A549 treated with GW870086 at 1 μM for 4 hours (cell line): ENCODE measurements at places on chromosomes 2 and 18. TPM values are rescaled to one million over a fixed set of nuclear protein-coding genes. Genes with fewer than 3 reads are reported as not detected.

Gene CDK15
- total RNA-seq, result not detected in 5 replicates

Gene DSG3
- total RNA-seq, result 0.03 TPM in 2 of 5 replicates, not detected in the others

Gene ADGRF3
- total RNA-seq, result 0.03 to 0.26 TPM (median 0.10 TPM) in 5 replicates

Gene SCN7A
- not detected in 5 replicates for total RNA-seq

Gene ARHGEF33
- 0.02 TPM in 1 of 5 replicates, not detected in the others for total RNA-seq

Gene LYPD1
- 14.4 to 20.2 TPM (median 14.6 TPM) in 5 replicates for total RNA-seq

Gene CRYBA2
- total RNA-seq, result not detected in 5 replicates

Gene SMAD4
- total RNA-seq, result 43.8 to 57.5 TPM (median 52.7 TPM) in 5 replicates

Gene ASAP2
- total RNA-seq, result 37.1 to 59.1 TPM (median 52.2 TPM) in 5 replicates

Gene HOXD4
- 0.27 to 0.71 TPM (median 0.47 TPM) in 5 replicates for total RNA-seq

Gene LOXHD1
- total RNA-seq, result not detected in 5 replicates

Gene MEP1B
- 0.05 TPM in 1 of 5 replicates, not detected in the others for total RNA-seq

Gene MCFD2
- total RNA-seq, result 92.5 to 123 TPM (median 115 TPM) in 5 replicates

Gene KANSL1L
- total RNA-seq, result 0.34 to 0.70 TPM (median 0.61 TPM) in 5 replicates

Gene MYCN
- total RNA-seq, result 0.05 TPM in 1 of 5 replicates, not detected in the others

Gene SERPINB13
- total RNA-seq, result not detected in 5 replicates

Gene NAB1
- total RNA-seq, result 26.2 to 42.9 TPM (median 40.0 TPM) in 5 replicates

Gene ATP6V1B1
- total RNA-seq, result 1.2 to 2.5 TPM (median 2.4 TPM) in 5 replicates

Gene SNED1
- 0.79 to 2.5 TPM (median 1.2 TPM) in 5 replicates for total RNA-seq

Gene ILKAP
- total RNA-seq, result 37.1 to 42.3 TPM (median 39.4 TPM) in 5 replicates

Gene PROKR1
- total RNA-seq, result 0.03 TPM in 1 of 5 replicates, not detected in the others

Gene CROCC2
- not detected in 5 replicates for total RNA-seq

Gene ATP6V1C2
- total RNA-seq, result 0.13 to 0.31 TPM (median 0.28 TPM) in 5 replicates

Gene LHCGR
- not detected in 5 replicates for total RNA-seq

Gene ZSWIM2
- total RNA-seq, result not detected in 5 replicates

Gene IL36A
- not detected in 5 replicates for total RNA-seq

Gene IRS1
- total RNA-seq, result 10.5 to 15.2 TPM (median 12.6 TPM) in 5 replicates

Gene GNLY
- 0.28 TPM in 1 of 5 replicates, not detected in the others for total RNA-seq

Gene CPLX4
- not detected in 5 replicates for total RNA-seq

Gene DSC2
- total RNA-seq, result 0.65 to 1.3 TPM (median 1.1 TPM) in 5 replicates

Gene TMEM178A
- total RNA-seq, result 0.15 to 0.29 TPM (median 0.28 TPM) in 3 of 5 replicates, not detected in the others

Gene CHRNA1
- not detected in 5 replicates for total RNA-seq

Gene C1QL2
- 0.18 to 0.57 TPM (median 0.34 TPM) in 5 replicates for total RNA-seq

Gene CRYGC
- not detected in 5 replicates for total RNA-seq

Gene MALT1
- 8.6 to 10.7 TPM (median 9.6 TPM) in 5 replicates for total RNA-seq

Gene PMAIP1
- total RNA-seq, result 14.2 to 18.0 TPM (median 15.6 TPM) in 5 replicates

Gene EGR4
- 0.09 to 0.42 TPM (median 0.24 TPM) in 4 of 5 replicates, not detected in the other for total RNA-seq

Gene CHRND
- not detected in 5 replicates for total RNA-seq

Gene ATG4B
- 41.6 to 64.8 TPM (median 50.7 TPM) in 5 replicates for total RNA-seq

Gene NOSTRIN
- total RNA-seq, result 2.2 to 3.0 TPM (median 2.3 TPM) in 5 replicates

Gene AOX1
- total RNA-seq, result 3.8 to 7.2 TPM (median 4.9 TPM) in 5 replicates

Gene WNT6
- 0.14 to 0.36 TPM (median 0.26 TPM) in 5 replicates for total RNA-seq

Gene ESCO1
- total RNA-seq, result 8.1 to 10.2 TPM (median 9.2 TPM) in 5 replicates

Gene CD8A
- total RNA-seq, result 0.21 to 0.34 TPM (median 0.24 TPM) in 5 replicates

Gene AFG3L2
- 35.4 to 46.2 TPM (median 37.9 TPM) in 5 replicates for total RNA-seq

Gene DLGAP1
- total RNA-seq, result not detected in 5 replicates

Gene ANKRD30B
- not detected in 5 replicates for total RNA-seq

Gene ANKRD62
- not detected in 5 replicates for total RNA-seq

Gene CYB5A
- 129 to 140 TPM (median 138 TPM) in 5 replicates for total RNA-seq

Gene FOXD4L1
- total RNA-seq, result 0.24 to 0.56 TPM (median 0.30 TPM) in 5 replicates

Gene NPAS2
- 62.7 to 84.1 TPM (median 78.5 TPM) in 5 replicates for total RNA-seq

Gene TCF23
- total RNA-seq, result not detected in 5 replicates

Gene HNRNPA3
- total RNA-seq, result 338 to 373 TPM (median 343 TPM) in 5 replicates

Gene FECH
- total RNA-seq, result 33.0 to 40.0 TPM (median 37.2 TPM) in 5 replicates

Gene CYTIP
- total RNA-seq, result not detected in 5 replicates

Gene GATA6
- 1.1 to 1.7 TPM (median 1.4 TPM) in 5 replicates for total RNA-seq

Gene HNRNPLL
- total RNA-seq, result 20.0 to 27.3 TPM (median 26.4 TPM) in 5 replicates

Gene LBX2
- total RNA-seq, result 1.8 to 4.3 TPM (median 3.0 TPM) in 5 replicates

Gene IER3IP1
- 16.9 to 26.8 TPM (median 17.9 TPM) in 5 replicates for total RNA-seq

Gene TMEM150A
- 11.7 to 15.1 TPM (median 13.9 TPM) in 5 replicates for total RNA-seq
